ENCODE measurements at places on chromosomes 1 and 21.

GRCh38 chr1:41486371-41487125, 2.1 kb upstream of the EDN2 start:
- no peak for DNase-seq

GRCh38 chr1:203390298-203390697, 39.4 kb upstream of the FMOD start:
- no peak for DNase-seq

DNA sequence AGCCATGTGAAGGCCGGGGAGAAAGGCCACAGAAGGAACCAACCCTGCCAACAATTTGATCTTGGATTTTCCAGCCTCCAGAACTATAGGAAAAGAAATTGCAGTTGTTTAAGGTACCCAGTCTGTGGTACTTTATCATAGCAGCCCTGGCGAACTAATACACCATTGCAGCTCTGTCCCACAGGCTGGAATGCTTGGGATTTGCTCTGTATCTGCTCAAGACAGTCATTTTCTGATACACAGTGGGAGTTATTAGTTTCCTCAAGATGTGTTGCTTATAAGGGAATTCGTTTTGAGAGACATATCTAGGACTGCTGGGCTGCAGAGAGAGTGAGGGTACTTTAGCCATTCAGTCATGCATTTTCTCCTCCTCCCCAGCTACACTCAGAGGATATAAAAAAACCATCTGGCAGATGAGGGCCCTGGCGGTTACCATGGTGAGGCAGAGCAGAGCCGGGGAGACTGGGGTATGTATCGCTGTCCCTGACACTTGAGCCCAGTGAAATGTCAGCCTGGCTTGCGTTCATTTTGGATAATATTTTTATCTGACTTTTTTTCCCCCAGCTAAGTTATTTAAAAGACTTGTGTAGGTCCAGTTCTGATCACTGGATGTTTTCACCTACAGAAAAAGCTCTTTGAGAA, 104.6 kb downstream of the DIRAS3 start:
- no peak for DNase-seq

- DNase-seq: no peak
Observed at GRCh38 chr1:233679030-233679429, 65.1 kb downstream of the KCNK1 start.

DNA sequence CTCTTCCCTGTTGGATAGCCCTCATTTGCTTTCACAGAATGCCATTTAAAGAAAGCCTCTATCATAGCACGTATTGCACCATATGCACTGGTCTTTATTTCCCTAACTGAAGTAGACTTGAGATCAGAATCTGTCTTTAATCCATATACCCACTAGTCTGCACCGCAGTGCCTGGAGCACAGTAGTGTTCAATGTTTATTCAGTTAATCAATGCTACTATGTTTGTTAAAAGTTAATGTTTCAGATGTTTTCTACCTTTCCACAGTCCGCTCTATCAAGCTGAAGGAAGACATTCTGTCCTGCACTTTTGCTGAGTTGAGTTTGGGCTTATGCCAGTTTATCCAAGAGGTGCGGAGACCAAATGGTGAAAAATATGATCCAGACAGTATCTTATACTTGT, 139.2 kb downstream of the ZMYM4 start:
- no peak for DNase-seq

DNA sequence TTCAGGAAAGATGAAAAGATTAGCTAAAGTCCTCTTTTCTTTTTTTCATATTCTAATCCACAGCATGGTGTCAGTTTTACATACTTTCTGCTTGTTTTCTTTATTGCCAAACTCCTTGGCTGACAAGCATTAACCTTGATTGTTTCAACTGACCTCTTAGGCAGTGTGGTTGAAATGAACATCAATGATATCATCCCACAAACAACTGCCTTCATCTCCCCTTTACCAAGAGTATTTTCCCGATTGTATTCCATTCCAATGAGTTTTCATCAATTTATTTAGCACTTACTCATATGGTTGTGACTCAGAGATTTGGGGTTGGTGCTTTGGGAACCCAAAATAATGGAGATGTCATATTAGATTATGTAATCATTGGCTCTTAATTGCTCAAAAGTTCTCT, 71.8 kb downstream of the SPAG17 start:
- DNase-seq: no peak

GRCh38 chr1:22850681-22851080, 122.0 kb downstream of the LACTBL1 start:
- no peak for DNase-seq

- no peak for DNase-seq
Observed at GRCh38 chr1:41955461-41956159, 36.9 kb upstream of the HIVEP3 start.

- DNase-seq: no peak
Observed at GRCh38 chr1:226046240-226046639, 16.3 kb upstream of the H3-3A start.

DNA sequence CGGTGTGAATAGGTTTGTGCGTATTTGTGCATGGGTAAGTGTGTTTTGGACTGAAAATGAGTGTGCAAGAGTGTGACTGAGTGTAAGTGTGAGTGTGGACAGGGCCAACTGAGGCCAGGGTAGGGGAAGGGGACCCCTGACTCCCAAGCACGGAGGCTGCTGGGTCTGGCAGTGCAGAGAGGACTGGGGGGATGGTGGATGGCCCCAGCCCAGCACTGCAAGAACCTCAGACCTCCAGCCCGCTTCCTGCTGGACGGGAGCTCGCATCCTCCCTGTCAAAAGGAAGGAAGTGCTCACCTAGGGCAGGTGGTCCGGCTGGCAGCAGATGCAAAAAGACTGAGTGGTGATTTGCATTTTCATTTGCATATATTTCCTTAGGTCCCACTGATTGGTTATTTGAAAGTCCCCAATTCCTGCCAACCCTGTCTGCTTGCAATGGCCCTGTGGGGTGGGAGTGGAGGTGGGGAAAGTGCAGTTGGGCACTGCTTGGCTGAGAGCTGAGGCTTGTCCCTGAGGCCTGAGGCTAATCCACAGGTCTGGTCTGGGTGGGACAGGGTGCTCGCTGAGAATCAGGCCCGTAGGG, 42.8 kb upstream of the CASZ1 start:
- no peak for DNase-seq

GRCh38 chr1:32336963-32337675, 1.1 kb upstream of the MARCKSL1 start:
- DNase-seq: no peak

DNA sequence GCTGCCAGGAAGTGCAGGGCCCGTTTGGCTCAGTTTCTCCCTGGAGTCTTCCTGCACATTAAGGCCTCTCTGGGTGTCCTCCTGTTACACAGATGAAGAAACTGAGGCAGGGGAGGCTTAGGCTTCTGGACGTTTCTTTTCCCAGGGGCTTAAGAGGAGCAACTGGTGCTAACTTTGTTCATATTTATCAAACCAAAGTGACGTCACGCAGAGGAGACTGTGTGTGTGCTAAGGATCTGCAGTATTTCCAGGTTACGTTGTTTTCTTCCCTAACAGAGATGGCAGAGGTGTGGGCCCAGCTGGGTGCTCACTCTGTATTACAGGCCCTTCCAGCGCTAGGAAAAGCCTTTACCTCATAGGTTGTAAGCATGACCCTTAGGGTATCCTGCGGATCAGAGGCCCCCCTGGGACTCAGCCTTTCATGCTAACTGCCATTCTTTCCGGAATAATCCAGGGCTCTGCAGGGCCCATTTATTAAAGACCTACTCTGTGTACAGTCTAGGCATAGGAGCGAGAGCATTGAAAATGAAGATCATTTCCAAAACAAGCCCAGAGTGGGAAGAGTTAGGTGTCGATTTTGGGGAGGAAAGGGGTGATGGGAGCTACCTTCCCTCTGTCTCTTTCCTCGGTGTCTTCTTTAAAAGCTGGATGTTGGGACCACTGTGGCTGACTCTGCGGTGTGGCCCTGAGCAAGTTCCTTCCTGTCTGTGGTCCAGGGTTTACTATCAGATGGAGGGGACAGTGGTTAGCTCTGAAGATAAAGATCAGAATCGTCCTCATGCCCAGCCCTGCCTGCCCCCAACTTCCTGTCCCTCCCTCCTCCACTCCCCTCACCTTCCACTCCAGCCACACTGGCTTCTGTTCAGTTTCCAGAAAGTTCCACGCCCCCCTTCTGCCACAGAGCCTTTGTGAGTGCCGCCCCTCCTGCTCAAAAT, 4.6 kb downstream of the AGTRAP start:
- no peak for DNase-seq

DNA sequence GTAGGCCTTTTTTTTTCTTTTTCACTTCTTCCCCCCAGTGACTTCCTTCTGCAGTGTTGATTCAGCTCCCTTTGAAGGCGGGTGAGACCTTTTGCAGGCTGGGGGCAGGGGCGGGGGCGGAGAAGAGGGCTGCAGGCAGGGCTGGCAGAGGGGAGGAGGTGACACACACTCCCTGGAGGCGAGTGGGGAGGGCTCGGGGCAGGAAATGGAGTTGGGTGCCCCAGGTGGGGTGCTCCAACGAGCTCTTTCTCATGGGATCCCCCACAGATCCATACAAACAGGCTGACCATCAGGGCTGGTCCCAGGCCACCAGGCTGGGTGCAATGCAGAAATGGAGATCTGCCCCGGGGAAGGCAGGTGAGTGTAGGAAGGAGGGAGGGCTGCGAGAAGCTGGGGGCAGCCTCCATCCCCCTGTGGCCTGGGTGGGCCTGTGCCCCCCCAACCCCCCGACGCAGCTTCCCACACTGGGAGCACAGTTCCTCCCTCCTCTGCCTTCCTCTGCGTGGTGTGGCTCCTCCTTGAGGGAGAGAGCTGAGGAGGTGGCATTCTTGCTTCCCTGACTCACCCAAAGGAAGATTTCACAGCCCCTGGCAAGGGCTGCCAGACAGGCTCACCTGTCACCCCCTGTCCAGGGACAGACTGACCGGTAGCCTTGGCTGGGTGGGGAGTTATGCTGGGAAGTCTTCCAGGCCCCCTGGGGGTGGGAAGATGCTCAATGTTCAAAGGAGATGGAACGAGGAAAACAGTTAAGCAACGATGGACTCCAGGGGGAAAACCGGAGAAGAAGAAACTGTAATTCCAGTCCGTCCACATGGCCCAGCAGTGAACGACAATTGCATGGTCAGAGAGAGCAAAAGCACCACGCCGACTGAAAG, 7.1 kb upstream of the ITGB2 start:
- DNase-seq: no peak

DNA sequence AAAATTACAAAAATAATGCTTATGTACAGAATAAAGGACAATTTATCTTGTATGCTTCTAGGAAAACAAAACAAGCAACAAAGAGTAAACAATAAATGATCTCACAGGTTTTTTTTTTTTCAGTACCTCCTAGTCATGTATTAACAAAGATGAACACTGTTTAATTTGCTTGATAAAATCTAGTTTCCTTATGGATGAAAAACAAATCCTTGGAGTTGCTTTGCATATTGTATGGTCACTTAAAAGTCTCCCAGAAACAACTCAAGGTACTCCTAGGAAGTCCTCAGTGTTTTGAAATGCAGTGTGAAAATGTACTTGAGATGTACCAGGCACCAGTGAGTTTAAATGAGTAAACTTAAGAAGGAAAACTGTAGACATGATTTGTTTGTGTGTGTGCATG, 686.0 kb upstream of the BRINP3 start:
- DNase-seq: no peak

- DNase-seq: no peak
Observed at GRCh38 chr21:44253832-44254710, 7.6 kb downstream of the DNMT3L start.

DNA sequence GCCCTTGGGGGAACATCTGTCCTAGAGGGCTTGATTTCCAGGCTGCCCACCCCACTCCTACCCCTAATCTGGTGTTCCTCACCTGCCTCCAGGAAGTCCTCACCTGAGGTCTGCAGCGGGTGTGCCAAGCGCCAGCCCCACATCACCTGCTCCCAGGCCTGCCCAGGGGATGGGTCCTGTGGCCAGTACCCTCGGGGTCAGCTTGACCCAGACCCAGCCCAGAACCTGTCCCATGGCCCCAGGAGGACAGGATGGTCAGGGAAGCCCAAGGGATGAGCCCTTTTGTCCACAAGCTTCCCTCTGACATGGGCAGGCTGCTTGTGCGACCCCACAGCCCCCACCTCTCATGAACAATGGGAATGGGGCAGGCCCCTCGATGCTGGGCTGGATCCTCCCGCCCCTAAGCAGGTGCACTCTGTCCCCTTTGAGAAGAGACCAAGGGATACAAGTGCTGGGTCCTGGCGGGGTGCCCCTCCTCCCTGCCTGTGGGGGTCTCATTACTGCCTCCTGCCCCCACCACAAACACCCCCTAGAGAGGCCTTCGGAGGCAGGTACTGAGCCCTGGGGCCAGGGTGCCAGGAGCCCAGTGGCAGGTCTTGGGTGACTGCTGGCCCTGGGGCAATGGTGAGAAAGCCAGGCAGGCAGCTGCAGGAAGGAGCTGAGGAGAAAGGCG, 3.2 kb downstream of the MIB2 start:
- DNase-seq: no peak

DNA sequence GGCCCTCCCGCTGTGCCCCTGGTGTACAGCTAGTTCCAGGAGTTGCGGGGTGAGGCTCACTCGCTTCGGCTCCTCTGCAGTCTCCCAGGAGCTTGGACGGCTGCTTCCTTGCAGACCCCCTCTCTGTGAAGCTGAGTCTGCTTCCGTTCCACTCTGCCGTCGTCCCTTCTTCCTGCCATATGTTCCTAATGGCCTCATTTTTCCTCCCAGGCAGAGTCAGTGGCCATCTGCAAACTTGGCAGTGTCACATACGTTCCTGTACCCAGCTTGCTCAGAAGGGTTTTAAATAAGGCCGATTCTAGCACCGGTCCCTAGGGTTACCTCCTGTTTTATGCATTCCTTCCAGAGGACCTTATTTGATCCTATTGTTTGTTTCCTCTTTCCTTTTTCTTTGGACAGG, 21.3 kb downstream of the ACTL8 start:
- no peak for DNase-seq

DNA sequence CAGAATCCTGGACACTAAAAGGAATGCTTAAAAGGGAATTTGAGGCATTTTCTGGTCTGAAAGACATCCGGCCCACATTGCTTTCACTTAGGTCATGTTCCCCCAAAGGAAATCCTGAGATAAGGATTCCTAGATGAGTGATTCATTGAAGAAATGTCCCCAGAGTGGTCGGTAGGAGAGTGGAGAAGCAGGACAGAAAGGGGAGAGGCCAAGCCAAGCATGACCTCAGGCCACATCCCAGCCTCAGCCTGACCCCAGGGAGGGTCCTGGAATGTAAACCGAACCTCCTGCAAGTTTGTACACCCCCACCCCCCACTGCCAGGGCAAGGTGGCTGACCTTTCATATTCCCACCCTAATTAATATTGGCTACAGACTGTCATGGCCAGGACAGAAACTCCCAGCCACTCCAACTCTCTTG, 16.6 kb downstream of the HIVEP3 start:
- DNase-seq: no peak

- DNase-seq: no peak
Observed at GRCh38 chr1:78060857-78061563, 15.2 kb downstream of the GIPC2 start.

GRCh38 chr21:40049931-40050290, 182.7 kb downstream of the PCP4 start:
- no peak for DNase-seq

- peak; percentile 97 for DNase-seq
Observed at GRCh38 chr1:46132529-46133180, at the start of gene PIK3R3. Gene PIK3R3, minus strand, starts transcription at chr1:46132629. Its CDS starts 677 bp downstream, at chr1:46131952.

GRCh38 chr1:33338048-33338439, 17.1 kb upstream of the A3GALT2 start:
- no peak for DNase-seq
